ENCODE measurements at places on chromosomes 3 and 15. TPM values are rescaled to one million over a fixed set of nuclear protein-coding genes. Genes with fewer than 3 reads are reported as not detected.

The QTRT2 gene
- total RNA-seq, result 31.6 TPM

The DPPA2 gene
- not detected for total RNA-seq

The GOLGA8J gene
- 0.38 TPM for total RNA-seq

The SMCO1 gene
- total RNA-seq, result not detected

The CADPS gene
- total RNA-seq, result not detected

The GHSR gene
- total RNA-seq, result not detected

The ZNF502 gene
- total RNA-seq, result 2.0 TPM

The AP3S2 gene
- 23.0 TPM for total RNA-seq

The EOMES gene
- 4.4 TPM for total RNA-seq

The MESP1 gene
- total RNA-seq, result 3.4 TPM

The LRRC49 gene
- not detected for total RNA-seq

The WNT5A gene
- not detected for total RNA-seq

The ST6GAL1 gene
- total RNA-seq, result 99.2 TPM

The SERINC4 gene
- 0.09 TPM for total RNA-seq

The COL6A5 gene
- total RNA-seq, result not detected
